ENCODE measurements at places on chromosomes 12 and 14.

DNA sequence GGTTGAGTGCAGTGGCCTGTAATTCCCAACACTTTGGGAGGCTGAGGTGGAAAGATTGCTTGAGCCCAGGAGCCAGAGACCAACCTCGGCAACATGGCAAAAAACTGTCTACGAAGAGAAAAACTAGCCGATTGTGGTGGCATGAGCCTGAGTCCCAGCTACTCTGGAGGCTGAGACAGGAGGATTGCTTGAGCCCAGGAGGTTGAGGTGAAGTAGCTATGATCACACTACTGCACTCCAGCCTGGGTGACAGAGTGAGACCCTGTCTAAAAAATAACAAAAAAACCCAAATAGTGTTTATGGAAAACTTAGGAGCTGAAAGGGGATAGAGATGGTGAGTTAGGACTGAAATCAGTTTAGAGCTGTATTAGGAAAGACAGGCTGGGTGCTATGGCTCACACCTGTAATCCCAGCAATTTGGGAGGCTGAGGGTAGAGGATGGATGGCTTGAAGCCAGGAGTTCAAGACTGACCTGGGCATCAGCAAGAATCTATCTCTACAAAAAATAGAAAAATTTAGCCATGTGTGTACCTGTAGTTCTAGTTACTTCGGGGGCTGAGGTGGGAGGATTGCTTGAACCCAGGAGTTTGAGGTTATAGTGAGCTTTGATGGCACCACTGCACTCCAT, 9.7 kb downstream of the PNN start:
- DNase-seq, result no peak

DNA sequence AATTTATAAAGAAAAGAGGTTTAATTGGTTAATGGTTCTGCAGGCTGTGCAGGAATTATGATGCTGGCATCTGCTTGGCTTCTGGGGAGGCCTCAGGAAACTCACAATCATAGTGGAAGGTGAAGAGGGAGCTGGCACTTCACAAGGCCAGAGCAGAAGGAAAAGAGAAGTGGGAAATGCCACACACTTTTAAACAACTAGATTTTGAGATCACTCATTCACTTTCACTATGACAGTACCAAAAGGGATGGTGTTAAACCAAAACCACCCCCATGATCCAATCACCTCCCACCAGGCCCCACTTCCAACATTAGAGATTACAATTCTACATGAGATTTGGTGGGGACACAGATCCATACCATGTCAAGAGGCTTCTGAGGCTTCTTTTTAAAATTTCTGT, 62.6 kb downstream of the SLC38A4 start:
- DNase-seq, result no peak

GRCh38 chr14:36857842-36858445, 196.3 kb downstream of the PAX9 start:
- DNase-seq, result no peak

GRCh38 chr14:65709576-65709975, 297.0 kb downstream of the FUT8 start:
- no peak for DNase-seq

DNA sequence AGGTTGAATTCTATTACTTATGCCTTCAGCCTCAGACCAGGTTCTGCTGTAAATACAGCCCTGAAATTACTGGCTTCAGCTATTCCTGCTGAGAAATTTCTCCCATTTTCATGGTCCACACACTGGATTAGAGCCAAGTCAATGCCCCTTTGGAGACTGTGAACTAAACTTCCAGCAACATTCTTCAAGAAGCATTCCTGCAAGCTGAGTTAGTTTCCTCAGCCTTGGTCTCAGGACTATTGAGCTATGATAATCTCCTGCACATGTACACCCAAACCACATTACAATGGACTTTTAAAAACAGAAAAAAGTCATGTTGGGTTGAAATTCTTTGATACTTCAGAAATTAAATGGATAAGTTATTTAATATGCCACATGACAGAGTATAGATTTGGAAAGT, 58.0 kb upstream of the AVPR1A start:
- no peak for DNase-seq

DNA sequence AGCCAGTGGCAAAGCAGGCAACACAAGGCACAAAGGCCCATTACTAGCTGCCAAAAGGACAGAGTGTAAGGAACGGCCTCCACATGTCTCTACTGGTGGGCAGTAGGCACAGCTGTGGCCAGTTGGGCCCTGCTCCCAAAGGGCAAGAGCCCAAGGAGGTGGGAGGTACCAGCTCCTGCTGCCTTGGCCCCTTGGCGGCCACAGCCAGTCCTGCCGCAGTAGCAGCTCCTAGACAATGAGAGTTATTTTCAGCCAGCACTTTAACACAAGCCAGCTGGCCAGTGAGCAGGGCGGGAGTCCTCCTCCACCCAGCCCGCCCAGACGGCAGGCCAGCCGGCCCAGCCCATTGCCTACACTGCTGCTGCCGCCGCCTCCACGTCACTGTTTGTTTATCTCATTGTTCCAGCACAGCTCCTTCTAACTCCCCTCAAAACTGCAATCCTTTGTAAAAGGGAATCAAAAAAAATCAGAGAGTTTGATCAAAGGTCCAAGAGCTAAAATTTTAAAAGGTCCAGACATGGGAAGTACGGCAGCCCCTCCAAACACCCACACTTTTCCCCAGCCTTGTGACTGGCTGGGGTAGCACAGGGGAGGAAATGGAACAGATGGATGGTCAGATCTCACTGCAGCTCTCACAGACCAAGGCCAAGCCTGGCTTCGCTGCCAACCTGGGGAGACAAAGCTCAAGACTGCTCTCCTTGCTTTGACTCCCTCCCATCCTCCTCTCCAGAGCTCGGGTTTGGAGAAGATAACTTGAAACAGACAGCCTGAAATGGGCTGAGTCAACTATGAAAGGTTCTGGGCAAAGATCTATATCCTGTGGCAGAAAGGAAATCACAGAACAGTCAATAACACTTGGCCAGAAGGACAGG, 33.5 kb downstream of the FMNL3 start:
- DNase-seq, result no peak

DNA sequence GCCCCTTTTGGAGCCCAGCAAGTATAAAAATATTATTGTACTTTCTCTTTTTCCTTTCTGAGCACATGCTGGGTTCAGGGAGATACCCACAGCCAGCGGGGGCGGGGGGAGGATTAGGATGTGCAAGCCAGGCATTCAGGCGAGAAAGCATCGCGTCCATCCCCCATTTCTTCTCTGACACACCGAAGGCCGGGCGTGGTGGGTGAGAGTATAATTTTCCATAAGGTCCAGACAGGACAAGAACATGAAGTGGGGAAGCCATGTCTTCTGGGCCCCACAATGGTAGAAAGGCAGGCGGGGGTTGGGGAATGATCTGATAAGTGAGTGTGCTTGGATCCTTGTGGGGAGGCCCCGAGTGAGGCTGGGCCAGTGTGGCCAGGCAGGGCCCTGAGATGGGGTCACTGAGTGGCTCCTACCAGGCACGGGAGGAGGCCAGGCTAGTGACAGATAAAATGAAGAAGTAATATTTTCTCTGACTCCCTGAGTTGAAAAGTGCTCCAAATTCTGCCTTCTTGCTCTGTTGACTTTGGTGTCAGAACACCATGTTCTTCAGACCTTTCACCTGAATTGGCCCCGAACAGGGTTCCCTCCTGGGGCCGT, 10.7 kb upstream of the LRTM2 start:
- DNase-seq, result no peak
